ENCODE measurements at places on chromosomes 2 and 18.

GRCh38 chr2:2166881-2167280 lies 164.2 kb downstream of the MYT1L start:
- no peak for DNase-seq

- DNase-seq = no peak
Measured at GRCh38 chr18:8517276-8517675, 92.0 kb upstream of the RAB12 start.

GRCh38 chr2:27243391-27244130 lies 19.3 kb downstream of the SLC30A3 start:
- DNase-seq = no peak

- DNase-seq = peak; percentile 96
Measured at GRCh38 chr2:20822535-20823490, at the start of gene LDAH. TSS of gene LDAH (minus strand) at chr2:20823101. CDS start at chr2:20801463, 21,638 bp downstream.

DNA sequence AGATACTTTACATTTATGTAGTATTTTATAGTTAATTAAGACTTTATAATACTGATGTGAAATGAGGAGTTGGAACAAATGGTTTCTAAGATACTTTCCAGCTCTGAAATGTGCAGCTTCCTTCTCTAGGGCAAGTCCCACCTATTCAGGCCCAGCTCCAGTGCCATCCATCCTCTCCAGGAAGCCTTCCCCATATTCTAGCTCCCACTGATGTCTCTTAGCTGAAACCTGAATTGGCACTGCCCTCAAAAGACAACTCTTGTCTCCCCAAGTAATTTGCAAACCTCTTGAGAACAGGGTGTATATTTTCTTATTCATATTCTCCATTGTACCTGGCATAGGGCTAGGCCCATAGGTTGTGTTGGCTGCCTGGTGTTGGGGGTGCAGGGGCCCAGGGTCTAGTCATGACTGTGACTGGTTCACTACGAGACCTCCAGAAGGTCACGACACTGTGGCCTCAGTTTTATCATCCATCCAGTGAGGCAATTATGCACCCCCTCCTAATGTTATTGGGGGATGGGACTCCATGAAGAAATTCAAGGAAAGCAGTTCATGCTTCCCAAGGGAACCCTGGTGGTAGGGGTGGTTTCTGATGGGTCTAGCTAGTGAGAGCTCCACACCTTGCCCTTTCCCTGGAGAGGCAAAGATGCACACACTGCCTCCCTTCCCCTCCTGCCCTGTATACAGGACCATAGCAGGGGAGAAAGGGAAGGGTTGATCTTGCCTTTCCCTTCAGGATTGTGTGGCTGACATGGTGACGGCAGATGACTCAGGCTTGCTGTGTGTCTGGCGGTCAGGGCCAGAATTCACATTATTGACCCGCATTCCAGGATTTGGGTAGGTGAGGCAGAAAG lies 2.8 kb downstream of the WDR54 start:
- no peak for DNase-seq

- DNase-seq = no peak
Measured at GRCh38 chr2:62114564-62114963, 81.4 kb upstream of the B3GNT2 start.

- DNase-seq = no peak
Measured at GRCh38 chr2:52396836-52397235, 1364.9 kb upstream of the NRXN1 start.

- DNase-seq = no peak
Measured at GRCh38 chr2:73995810-73996209, 11.1 kb downstream of the TET3 start.

- no peak for DNase-seq
Measured at GRCh38 chr18:73981796-73982195, 165.8 kb downstream of the FBXO15 start.

GRCh38 chr18:44098551-44099098 lies 582.1 kb upstream of the SETBP1 start:
- DNase-seq = no peak

GRCh38 chr2:135925571-135925970 lies 49.3 kb upstream of the MCM6 start:
- DNase-seq = no peak

GRCh38 chr2:12723736-12724463 lies 7.2 kb downstream of the TRIB2 start:
- no peak for DNase-seq

DNA sequence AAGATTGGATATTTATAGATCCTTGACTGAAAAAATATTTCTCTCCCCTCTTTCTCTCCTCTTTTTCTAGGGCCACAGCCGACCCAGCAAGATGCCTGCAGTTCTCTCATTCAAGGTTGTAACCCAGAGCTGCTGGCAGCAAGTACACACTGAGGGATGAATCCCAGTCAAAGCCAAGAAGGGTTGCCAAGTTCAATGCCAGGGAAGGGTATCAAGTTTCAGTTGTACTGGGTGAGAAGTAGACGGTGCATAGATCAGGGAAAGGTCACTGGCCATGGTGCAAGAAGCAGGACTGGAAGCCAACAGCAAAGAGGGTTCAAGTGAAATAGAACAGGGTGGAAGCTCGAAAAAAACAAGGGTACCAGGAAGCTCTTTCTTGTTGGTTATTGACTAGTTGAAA lies 170.2 kb downstream of the NRP2 start:
- DNase-seq = no peak

GRCh38 chr18:74370115-74370514 lies 54.5 kb downstream of the C18orf63 start:
- DNase-seq = no peak
